ENCODE measurements at places on chromosomes 3 and 15.

GRCh38 chr15:49282366-49282765 is 112.3 kb downstream of the GALK2 start:
- DNase-seq: no peak

DNA sequence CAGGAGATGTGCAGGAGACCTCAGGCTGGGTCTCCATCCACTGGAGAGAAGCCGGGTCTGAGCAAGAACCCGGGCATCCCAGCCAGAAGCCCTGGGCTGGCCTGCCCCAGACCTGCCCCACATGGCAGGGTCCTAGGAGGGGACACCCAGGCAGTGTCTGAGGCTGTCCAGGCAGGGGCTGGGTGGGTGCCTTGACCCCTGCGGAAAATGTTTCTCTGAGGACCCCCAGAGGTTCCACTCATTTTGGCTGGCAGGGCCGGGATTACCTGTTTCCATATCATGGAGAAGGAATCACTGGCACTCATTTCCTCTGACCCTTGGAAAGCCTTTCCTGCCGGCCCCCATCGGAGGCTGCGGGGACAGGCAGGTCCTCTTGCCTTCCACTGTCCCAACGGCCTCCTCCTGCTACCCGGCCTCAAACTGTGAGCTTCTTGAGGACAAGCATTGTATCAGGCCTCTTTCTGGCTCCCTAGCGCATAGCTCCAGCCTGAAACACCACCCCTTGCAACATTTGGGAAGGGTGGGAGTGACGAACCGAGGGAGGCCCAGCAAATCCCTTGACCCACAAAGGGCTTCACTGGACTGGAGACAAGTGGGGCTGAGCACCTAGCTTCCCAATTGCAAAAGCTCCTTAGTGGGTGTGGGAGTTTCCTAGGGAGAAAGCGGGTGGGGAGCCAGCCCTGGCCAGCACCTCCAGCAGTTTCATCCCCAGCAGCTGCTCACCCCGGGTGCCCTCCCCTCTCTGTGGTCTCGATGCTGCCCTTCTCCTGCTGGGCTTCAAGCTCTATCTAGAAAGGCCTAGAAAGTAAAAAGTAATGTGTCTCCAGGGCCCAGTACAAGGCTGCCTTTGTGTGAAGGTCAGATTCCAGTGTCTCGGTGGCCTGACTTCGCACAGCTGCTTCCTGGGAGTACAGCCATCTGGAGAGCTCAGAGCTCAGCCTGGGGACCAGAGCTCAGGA is 29.7 kb downstream of the ACSBG1 start:
- no peak for DNase-seq

GRCh38 chr15:56868170-56868569 is 50.3 kb upstream of the TCF12 start:
- no peak for DNase-seq

DNA sequence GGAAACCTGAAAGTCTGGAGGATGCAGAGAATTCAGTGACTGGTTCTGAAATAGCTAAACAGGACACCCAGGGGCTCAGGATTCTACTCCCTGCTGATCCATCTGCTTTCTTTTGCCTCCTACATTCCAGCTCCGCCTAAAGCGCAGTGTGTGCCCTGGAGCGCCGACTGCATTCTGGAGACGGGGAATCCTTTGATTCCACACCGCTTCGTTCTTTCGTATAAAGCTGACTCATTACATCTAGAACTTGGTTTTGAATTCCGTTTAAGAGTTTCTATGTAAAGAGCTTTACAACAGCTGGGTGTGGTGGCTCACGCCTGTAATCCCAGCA is 61.8 kb downstream of the SENP2 start:
- no peak for DNase-seq

GRCh38 chr15:22911306-22911705 is 68.9 kb downstream of the CYFIP1 start:
- DNase-seq: no peak

DNA sequence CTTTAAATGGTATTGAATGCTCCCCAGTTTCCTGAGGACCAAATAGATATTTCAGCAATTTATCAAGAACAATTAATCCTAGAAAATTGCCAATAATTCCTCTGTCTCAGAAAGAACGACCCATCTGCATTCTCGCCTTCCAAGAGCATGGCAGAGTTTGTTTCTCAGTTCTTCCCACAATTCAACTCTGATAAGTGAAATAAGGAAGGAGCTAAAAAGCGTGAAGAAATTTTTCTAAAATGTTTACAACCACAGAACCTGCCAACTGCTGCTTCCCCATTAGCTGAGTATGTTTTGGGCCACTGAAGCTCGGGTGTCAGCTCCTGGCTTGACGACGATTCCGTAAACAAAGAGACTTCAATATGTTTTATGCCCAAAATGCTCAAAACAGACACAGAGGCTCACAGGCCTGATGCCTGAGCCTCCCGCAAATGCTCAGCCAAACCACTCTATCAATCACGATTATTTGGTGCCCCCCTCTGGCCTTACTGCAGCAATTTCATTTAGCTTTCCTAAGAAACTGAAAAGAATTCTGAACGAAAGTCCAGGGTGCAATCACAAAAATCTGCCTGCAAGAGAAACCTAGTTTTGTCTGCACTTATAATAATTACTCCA is 259.2 kb upstream of the CCDC54 start:
- no peak for DNase-seq
